ENCODE measurements at places on chromosomes 2 and 18.

GRCh38 chr2:156077041-156077742, 255.3 kb downstream of the NR4A2 start:
- DNase-seq, result no peak

GRCh38 chr2:173866874-173867618, 98.1 kb downstream of the SP3 start:
- DNase-seq, result no peak

- no peak for DNase-seq
Measured at GRCh38 chr18:25560369-25560768, 208.4 kb upstream of the ZNF521 start.

DNA sequence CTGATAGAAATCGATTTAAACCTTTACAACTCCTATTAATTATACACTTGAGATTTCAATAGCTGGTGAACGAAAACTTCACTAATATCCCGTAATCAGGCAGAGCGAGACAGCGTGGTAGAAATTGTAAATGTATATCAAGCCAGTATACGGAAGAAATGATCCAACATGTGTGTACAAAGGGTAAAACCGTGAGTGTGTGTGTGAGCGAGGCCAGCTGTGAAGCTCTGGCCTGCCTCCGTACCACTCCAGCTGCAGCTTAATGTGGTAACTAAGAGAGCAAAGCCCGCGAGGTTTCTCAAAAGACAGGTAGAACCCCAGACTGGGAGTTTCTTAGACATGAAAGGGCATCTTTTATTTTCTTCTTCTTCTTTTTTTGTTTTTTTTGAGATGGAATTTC, 52.3 kb upstream of the ZNF516 start:
- DNase-seq, result no peak

DNA sequence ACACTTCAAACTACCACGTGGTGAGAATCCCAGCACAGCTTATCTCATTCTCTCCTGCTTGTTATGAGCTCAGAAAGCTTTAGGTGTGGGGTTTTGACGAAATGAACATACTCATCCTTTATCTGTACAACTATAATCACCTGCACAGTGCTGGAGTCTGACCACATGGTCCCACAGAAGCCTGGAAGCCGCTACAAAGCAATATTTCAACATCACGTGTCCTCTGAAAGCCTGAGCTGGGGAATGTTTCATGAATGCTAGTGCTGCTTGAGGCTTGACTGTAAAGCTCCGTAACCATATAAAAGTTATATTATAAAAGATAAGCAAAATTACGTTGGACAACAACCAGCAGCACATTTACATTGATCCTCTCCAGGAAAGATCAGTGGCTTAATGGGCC, 43.9 kb downstream of the PIEZO2 start:
- DNase-seq, result no peak

DNA sequence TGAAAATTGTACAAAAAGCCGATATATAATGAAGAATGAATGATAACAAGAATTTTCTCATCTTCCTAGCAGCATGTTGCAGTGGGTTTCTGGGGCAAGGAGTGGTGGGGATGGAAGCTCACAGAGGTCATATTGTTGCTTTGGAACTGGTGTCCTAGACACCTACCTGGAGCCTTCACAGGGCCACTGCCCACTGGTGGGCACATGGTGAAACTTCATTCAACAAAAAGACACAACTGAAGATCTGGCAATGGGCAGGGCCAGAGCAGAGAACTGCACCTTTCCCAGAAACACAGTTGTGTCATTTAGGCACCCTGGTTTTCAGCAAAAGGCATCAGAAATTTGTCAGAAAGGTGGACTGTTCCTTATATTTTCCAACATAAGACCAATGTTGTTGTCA, 115.3 kb downstream of the FHOD3 start:
- no peak for DNase-seq

- DNase-seq, result no peak
Measured at GRCh38 chr2:149924028-149924427, 336.5 kb upstream of the MMADHC start.

DNA sequence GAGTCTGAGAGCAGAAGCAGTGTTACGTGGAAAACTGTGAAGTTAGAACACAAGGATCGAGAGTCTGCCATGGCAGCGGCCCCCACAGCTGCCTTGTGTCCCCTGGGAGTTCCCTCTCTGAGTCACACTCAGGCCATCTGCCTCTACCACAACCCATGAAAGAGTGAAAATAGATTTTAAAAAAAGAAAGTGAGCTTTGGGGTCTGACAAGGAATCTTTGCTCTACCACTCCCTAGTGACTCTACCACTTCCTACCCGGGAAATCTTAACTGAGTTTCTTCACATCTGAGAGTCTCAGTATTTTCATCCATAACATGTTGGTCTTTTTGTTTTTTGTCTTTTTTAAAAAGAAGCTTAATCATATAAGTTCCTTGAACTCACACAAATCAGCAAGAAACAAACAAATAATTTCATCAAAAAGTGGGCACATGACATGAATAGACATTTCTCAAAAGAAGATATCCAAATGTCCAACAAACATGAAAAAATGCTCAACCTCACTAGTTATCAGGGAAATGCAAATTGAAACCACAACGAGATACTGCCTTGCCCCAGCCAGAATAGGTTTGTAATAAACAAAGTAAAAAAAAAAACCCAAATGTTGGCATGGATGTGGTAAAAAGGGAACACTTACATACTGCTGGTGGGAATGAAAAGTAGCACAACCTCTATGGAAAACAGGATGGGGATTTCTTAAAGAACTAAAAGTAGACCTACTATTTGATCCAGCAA, 2.4 kb upstream of the MSGN1 start:
- DNase-seq, result no peak

DNA sequence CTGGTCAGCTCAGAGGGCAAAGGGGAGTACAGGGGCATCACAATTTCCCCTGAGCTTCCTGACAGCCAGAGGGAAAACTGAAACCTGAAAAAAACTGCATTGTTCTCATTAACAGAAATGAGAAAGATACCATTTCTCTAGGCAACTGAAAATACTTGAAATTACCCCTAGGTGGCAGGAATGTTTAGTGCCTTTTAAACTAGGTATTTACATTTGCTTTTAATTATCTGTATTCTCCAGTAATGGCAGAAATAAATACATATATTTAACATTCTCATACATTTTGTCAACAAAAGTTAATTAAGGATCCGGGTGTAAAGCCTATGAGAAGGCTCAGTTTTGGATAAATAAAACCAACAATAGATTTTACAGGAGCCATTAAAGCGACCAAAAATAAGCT, 34.5 kb downstream of the RPL31 start:
- DNase-seq, result no peak

GRCh38 chr2:185771396-185771795, 32.8 kb downstream of the FSIP2 start:
- DNase-seq, result no peak

GRCh38 chr2:42123426-42123825, 45.7 kb upstream of the EML4 start:
- no peak for DNase-seq

- no peak for DNase-seq
Measured at GRCh38 chr2:127763776-127764175, 47.2 kb downstream of the WDR33 start.

DNA sequence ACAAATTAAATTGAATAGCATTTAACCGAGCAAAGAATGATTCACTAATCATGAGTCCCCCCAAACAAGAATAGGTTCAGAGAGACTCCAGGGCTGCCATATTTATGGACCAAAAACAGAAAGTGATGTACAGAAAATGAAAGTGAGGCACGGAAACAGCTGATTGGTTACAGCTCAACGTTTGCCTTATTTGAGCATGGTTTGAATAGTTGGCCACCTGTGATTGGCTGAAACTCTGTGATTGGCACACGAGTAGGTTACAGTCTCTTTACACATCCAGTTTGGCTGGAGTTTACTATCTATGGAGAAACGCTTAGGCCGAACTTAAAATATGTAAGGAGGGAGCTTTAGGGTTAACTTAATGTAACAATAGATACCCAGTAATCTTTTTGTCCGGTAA, 27.0 kb upstream of the DPYSL5 start:
- DNase-seq, result no peak

DNA sequence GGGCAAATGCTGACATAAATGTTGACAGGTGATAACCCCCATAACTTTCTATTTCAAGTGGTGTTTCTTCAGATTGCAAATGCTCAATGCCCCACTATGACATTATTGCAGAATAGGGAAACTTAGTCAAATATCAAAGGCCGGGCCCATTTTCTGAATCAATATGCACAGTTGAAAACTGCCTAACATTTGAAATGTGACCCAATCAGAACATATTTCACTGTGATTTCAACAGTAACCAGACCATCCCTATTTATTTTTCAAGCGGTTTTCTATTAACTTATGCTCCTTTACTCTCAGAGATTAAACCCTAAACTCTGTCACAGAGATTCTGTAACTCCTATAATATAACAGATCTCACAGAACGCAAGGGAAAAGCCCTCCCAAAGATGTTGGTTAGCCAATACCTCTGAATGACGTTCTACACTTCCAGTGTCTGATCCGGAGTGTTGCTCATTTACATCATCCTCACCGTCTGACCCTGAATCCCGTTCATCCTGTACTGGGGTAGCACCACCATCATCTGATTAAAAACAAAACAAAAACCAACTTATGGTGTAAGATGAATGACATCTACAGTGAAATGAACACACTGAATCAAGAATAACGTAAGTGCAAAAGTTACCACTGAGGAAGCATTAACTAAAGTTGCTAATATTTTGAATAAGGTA, 2.9 kb downstream of the IWS1 start:
- DNase-seq, result no peak

GRCh38 chr2:145591109-145591809, 1071.3 kb upstream of the ZEB2 start:
- DNase-seq, result no peak

DNA sequence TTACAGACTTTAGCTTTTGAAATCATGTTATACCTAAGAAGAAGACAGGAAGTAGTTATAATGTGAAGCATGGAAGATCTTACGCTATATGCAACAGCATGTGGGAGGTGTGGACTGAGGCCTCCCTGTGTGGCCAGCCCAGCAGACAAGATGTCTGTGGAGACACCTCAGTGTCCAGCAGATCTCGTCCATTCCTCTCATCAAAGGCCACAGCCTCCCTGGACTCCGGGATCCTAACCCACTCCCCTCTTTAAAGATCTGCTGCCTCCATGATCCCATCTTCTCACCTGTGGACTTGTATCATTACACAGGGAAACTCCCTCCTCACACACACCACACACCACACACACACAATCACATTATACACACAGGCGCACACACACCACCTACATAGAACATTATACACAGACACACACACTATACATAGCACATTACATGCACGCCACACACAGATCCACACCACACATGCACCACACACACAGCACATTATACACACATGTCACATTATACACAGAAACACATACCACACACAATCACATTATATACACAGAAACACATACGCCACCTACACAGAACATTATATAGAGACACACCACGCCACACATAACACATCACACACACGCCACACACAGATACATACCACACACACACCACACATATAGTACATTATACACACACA, 89.5 kb downstream of the PXDN start:
- DNase-seq, result no peak

DNA sequence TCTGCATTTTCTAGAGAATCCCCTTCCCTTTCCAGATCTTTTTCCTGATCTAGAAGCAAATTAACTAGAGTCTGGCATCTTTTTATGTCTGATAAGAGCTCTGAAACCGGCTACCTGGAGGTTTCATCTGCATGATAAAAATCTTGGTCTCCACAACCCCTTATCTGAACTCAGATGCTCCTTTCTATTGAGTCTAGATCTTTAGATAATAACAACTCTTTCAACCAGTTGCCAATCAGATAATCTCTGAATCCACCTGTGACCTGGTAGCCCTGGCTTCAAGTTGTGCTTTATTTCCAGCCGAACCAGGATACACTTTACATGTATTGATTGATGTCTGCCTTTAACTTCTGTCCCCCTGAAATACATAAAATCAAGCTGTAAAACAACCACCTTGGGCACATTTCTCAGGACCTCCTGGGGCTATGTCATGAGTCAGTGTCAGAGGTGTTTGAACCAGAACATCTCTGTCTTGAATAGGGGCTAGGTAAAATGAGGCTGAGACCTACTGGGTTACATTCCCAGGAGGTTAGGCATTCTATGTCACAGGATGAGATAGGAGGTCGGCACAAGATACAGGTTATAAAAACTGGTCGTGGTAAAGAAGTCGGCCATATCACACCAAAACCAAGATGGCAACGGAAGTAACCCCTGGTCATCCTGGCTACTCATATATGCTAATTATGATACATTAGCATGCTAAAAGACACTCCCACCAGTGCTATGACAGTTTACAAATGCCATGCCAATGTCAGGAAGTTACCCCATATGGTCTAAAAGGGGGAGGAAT, 20.8 kb downstream of the RALBP1 start:
- DNase-seq, result no peak

- DNase-seq, result no peak
Measured at GRCh38 chr2:26461601-26462023, 16.3 kb downstream of the OTOF start.

DNA sequence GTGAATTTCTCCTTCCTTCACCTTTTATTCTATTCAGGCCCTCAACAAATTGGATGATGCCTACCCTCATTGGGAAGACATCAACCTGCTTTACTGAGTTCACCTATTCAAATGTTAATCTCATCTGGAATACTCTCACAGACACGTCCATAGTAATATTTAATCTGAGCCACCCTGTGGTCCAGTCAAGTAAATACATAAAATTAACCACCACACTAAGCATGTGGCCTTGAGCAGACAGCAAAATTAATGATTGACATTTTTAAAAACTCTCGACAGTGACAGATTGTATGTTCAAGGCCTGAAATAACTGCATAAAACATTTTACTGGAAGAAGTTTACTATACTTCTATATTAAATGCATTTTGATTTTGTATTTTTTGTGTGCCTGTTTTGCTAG, 540.6 kb upstream of the GCFC2 start:
- no peak for DNase-seq

- no peak for DNase-seq
Measured at GRCh38 chr2:198638577-198638976, 819.2 kb downstream of the SATB2 start.

DNA sequence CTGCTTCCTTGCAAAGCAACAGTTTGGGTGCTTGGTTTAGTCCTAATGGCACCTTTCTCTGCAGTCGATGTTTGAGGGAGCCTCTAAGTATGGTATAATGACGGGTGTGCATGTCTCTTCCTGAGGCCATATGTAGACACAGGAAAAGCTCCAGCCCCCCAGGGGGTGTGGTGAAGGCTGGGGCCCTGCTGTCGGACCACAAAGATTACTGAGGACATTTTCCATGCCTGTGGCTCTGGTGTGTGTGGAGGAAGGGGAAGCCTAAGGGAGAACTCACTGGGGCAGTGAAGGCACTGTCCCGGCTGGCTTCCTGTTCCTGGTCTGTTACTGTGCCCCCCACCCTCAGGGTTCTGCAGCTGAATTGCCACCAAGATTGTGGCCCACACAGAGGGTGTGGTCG, 187.1 kb downstream of the FHOD3 start:
- no peak for DNase-seq

- no peak for DNase-seq
Measured at GRCh38 chr2:23590241-23590869, 205.4 kb downstream of the KLHL29 start.

GRCh38 chr2:1069847-1070246, 119.2 kb downstream of the SNTG2 start:
- DNase-seq, result no peak

All from stimulated activated CD4-positive, alpha-beta T cell treated with anti-CD3 and anti-CD28 coated beads, Interleukin-2, amount 100 ng/mL, for 24 hours (primary cell).